ENCODE measurements at places on chromosomes 2 and 18.

DNA sequence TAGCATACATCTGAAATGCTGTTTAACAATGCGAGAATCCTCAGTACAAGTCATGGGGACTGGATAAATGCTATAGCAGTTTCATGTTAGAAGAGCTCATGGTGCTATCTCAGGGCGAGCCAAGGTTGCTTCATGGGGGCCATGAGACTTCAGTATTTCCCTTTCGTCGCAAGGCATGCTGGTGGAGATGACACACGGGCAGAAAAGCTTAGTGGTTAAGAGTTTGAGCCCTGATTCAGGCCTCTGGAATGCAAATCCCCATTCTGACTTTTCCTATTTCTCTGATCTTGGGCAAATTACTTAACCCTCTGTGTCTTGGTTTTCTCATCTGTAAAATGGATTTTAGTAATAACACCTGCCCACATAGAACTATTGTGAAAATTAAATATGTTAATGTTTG lies 57.4 kb upstream of the EPHA4 start:
- no peak for DNase-seq

- no peak for DNase-seq
These were observed at the start of gene HAAO for GRCh38 chr2:42792583-42793333. HAAO (minus strand) TSS chr2:42792583; CDS start chr2:42792536, 47 bp downstream.

- no peak for DNase-seq
These were observed 126.4 kb upstream of the TLK1 start for GRCh38 chr2:171287036-171287571.

- no peak for DNase-seq
These were observed 12.8 kb downstream of the CD302 start for GRCh38 chr2:159785195-159785594.

DNA sequence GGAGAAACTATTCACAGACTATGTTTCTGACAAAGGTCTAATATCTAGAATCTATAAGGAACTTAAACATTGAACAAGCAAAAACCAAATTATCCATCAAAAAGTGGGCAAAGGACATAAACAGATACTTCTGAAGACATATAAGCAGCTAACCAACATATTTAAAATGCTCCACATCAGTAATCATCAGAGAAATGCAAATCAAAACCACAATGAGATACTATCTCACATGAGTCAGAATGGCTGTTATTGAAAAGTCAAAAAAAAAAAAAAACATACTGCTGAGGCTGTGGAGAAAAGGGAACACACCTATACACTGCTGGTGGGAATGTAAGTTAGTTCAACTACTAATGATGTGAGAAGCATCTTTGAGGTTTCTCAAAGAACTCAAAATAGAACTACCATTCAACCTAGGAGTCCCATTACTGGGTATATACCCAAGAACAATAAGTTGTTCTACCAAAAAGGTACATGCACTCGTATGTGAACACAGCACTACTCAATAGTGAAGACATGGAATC lies 220.4 kb upstream of the TFPI start:
- DNase-seq, result no peak

DNA sequence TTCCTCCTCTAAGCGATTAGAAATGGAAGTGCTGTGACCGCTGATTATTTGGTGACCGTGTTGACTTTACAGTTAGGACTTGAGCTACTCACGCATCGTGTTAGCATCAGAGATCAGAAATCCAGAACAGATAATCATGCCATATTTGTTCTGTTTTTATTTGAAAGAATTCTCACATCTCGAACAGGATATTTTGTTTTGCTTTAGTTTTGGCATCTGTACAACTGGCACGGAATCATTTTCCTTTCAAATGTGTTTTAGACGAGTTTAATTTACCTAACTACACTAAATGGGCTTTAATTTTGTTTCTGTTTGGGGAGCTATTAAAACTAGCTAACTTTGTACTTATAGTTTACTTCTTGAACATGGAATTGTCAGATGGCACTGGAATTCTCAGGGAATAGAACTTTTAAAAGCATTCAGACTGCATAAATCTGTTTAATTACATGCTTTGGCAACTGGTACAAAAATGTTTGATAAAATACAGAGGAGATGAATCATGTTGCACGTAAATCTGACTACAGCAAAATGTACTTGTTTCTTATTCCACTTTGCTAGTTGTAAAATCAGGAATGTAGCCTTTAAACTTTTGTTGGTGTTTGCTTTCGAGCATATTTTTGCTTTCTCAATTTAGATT lies 1.4 kb downstream of the ITPRID2 start:
- no peak for DNase-seq

- no peak for DNase-seq
These were observed 1.0 kb upstream of the GPR35 start for GRCh38 chr2:240624011-240624949.

- DNase-seq, result no peak
These were observed 14.9 kb upstream of the MC5R start for GRCh38 chr18:13809043-13809430.

GRCh38 chr2:181586569-181587081 lies 70.3 kb downstream of the CERKL start:
- DNase-seq, result no peak

DNA sequence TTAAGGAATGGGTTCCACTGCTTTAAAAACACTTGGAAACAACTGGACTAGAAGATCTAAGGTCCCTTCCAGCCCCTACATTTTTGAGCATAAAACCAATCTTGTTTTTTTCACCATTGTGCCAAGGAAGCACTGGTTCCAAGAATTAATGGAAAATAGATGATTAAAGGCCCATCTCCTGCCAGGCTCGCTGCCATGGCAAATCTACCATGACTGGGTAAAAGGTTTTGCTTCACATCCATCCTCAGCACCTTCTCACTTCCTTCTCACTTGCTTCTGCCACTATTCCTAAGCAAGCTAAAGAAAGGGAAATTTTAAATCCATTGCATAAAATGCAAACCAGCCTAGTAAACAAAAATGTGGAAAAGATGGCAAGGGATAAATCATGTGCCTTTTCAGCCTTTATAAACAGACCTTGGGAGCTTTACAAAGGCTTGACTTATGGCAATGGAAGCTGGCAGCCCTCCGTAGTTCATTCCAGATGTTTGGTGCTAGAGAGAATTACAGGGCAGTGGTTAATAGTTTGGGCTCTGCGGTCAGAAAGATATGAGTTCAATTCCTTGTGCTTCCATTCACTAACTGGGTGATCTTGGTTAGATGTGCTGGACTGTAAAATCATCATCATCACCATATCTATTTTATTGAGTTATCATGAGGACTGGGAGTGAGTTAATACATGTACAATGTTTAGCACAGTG lies 27.0 kb upstream of the ST3GAL5 start:
- no peak for DNase-seq

GRCh38 chr18:1467461-1467964 lies 562.8 kb downstream of the ADCYAP1 start:
- DNase-seq, result no peak

GRCh38 chr2:205568620-205569019 lies 113.7 kb upstream of the NRP2 start:
- DNase-seq, result no peak

GRCh38 chr2:54639609-54640008 lies 83.9 kb upstream of the EML6 start:
- no peak for DNase-seq

DNA sequence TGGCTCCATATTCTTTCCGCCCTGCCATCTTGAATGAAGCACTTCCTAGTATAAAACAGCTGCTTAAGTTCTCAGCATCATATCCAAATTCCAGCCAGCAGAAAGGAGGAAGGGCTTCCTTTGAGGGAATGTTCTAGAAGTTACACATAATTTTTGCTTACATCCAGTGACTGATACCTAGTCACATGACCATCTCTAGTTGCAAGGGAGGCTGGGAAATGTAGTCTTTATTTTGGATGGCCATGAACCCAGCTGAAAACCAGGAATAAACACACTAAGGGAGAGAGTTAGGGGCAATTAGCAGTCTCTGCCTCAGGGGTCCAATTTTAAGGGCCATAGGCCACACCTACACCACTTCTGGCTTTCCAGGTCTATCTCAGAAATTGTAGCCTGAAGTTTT lies 57.8 kb upstream of the LMAN1 start:
- no peak for DNase-seq

DNA sequence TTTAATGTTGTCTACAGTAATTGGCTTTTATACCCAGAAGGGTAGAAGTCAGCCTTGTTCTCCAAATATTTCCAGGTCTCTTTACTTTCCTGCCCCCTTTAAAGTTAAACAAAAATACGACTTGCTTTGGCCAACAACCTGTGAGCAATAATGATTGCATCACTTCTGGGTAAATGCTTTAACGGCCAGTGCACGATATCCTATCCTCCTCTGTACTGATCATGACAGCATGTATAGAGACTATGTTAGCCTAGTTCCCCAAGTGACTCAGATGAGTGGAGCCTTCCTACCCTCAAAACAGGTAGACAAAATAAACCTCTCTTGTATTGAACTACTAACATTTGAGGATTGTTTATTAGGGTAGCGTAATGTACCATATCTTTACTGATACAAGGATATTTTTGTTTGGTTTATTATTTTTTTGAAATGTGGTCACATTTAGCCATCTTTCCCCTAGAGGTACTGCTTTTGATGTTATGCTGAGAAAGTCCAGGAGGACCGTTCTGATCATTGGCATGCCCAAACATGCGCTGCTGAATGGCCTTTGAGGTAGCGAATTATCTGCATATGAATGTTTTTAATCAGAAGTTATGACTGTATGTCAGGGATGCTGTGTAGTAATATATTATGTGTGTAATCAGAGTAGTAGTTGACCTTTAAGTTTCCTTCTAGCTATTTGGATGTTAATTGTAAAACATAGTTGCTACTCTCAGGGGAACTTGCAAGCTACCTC lies 262.6 kb upstream of the DCC start:
- no peak for DNase-seq

DNA sequence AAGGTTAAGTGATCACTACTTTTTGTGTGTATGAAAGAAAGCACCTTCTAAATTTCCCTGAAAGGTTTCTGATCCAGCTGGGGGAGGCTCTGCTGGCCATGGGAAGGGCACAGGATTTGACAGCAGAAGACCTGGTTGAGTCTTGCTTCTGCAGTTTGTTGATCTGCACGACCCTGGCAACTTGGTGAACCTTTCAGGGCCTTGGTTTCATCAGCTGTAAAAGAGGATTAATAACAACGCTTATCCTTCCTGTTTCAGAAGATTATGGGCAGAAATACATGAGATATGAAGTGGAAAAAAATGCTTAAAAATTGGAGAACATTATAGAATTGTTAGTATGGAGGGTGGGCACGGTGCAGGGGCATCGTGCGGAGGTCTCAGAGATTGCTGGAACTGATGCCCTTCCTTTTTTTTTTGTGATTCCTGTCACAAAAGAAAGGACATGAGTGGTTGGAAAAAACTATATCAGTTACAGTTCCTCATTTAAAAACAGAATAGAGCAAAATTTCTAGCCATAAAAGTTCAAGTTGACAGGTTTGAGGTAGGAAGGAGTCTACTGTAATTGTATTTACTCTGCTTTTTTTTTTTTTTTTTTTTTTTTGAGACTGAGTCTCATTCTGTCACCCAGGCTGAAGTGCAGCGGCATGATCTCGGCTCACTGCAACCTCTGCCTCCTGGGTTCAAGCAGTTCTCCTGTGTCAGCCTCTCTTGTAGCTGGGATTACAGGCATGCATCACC lies 47.4 kb downstream of the MFSD6 start:
- DNase-seq, result no peak

DNA sequence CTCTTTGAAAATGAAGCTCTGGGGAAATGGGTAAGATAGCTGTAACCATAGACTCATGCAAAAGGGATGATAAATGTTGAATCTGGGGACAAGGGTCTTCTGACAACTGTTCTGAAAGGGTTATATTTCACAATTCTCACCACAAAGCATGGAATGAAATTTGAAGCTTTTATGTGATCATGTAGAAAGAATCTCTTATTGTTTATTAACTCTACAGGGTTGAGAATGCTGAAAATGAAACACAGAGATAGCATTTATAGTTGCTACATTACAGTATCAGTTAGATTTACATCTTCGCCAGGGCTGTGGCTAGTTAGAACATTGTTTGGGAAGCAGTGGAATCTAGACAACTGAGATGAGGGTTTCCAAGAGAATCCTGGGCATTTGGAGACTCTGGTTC lies 97.4 kb upstream of the LHCGR start:
- no peak for DNase-seq

- DNase-seq, result no peak
These were observed 317.7 kb downstream of the RDH14 start for GRCh38 chr2:18242716-18243115.

- DNase-seq, result no peak
These were observed 14.8 kb upstream of the SRBD1 start for GRCh38 chr2:45625824-45626223.

DNA sequence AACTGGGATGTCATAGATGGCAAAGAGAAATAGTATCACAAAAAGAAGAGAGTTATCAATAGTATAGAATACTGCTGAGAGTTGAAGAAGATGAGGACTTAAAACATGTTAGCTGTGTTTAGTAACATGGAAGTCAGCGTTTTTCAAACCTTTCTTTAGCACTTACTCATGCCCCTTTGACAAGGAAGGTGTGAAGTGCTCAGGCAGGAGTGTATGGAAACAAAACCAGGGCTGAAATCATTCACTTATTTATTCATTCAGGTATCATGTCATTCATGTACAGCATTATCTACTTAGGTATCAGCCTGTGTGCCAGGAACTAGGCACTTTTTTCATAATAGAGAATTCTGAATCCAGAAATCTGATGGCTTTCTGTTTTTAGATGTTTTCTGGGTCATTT lies 27.2 kb downstream of the CD28 start:
- no peak for DNase-seq

- DNase-seq, result no peak
These were observed 338.0 kb downstream of the NYAP2 start for GRCh38 chr2:225737556-225737955.

GRCh38 chr2:218435003-218435982 lies 16.4 kb downstream of the VIL1 start:
- DNase-seq, result no peak

- DNase-seq, result no peak
These were observed 4.4 kb upstream of the KYNU start for GRCh38 chr2:142872882-142873724.

GRCh38 chr2:65077898-65078297 lies 21.7 kb downstream of the CEP68 start:
- DNase-seq, result no peak

DNA sequence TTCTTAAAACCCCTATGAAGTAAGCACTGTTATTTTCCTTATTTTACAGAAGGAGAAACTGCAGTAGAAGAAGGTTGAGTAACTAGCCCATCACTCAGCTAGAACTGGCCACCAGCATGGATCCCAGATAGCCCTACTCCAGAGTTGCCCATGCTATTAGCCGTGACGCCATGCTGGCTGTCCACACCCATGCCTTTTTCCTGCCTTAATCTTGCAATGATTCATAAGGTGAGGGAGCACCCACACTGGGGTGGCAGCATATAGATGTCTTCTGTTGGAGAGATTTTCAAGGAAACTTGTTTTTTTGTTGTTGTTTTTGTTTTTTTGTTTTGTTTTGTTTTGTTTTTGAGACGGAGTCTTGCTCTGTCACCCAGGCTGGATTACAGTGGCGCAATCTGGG lies 204.1 kb upstream of the HAAO start:
- no peak for DNase-seq
